ENCODE measurements at places on chromosomes 7 and 10.

DNA sequence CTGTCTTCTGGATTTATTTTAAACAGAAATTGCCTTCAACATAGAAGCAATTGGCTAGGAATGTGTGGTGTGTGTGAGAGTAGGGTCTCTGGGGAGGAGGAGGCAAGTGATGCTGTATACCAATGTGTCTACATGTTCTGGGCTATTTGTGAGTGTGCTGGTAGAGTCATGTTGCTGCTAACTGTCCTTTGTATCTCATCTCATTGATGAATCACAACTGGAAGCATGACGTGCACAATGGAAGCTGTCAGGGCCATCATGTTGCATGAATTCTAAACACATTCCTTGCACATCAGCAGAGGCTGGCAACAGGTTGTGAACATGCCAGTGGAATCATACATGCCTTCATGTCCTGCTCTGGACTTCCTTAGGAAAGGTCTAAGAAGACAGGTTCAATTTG lies 199.7 kb downstream of the BMPER start:
- DNase-seq = no peak

GRCh38 chr7:99557196-99557607 lies 1.2 kb upstream of the ZNF655 start:
- no peak for DNase-seq

GRCh38 chr10:95176101-95176500 lies 17.9 kb upstream of the ACSM6 start:
- DNase-seq = no peak

DNA sequence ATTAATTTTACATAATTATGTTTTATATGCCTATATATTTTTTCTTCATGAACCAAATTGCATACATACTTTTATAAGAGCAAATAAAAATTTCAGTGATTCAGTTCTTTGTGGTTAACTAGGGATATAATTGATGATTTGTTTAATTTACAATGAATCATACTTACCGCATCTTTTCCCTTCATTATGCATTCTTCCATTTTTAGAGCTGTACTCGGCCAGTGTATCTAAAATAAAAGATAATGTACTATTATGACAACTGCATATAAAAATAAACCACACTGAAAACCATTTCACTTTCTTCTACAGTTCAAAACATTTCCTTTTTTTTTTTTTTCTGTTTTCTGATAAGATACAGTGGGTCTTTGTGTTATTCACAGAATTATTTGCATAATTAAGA lies 179.9 kb downstream of the SEMA3E start:
- DNase-seq = no peak

DNA sequence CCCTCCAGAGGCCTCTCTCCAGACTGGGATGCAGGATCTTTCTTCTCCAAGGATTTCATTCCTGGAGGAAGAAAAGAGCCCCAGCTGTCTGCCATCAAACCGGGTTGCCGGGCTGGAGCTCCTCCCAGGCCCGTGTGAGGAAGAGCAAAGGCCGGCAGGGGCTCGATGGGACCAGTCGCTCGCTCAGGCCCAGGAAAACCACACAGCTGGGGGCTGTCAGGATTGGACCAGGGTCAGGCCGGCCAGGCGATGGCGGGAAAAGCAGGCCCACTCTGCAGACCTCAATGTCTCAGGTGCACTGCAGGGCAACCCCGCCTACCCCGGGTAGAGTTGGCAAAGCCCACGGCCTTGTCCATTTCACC lies 98.1 kb upstream of the DNAAF5 start:
- DNase-seq = no peak

- no peak for DNase-seq
Measured at GRCh38 chr10:28054228-28054860, 55.5 kb upstream of the ODAD2 start.

GRCh38 chr10:133614830-133615580 lies 11.6 kb downstream of the FRG2B start:
- no peak for DNase-seq

DNA sequence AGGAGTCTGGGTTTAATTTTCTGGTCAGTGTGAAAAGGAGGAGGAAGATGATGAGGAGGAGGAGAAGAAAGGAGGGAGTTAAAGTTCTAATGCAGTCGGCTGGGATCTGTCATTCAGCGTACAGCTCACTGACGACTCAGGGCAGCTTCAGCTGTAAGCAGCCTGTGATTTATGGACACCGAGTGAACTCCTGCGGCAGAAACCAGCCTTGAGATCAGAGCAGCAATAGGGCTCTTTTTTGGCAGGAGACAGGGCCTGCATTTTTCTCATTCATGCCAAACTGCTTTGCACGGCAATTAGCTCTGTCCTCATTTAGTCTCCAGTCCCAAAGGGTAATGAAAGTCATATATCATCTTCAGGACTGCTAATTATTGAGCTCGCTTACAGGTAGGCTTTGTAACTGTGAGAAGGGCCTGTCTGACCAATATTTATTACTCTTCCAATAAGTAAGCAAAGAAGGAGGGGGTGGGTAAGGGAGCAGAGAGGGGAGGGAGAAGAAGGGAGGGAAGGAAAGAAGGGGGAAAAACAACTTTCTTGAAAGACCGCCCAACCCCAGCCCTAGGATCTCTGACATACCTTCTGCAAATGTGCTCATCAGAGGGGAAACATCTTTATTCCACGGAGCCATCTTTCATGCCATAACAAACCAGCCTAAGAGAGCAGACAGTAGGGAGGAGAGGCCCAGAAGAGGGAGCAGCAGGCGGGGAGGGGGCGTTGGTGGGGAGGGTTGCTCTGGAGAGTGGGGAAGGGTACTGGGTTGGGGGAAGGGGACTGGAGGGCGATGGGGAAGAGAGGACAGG lies 48.1 kb upstream of the COMTD1 start:
- DNase-seq = no peak

DNA sequence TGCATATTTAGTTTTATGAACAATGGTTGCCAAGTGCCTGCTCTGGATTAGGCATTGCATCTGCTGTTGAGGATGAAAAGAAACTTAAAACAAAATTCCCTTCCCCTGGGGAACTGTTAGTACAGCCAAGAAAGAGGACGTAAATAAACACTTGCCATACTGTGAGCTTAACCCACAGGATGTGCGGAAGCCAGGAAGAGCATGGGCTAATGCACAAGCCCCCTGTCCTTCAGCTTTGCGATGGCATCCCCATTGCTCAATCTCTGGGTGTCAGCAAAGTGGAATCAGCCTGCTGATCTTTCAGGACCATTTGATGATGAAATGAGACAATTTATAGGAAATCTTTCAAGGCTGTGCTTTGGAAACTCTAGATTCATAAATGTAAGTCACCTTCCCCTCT lies 399.9 kb upstream of the IGFBP3 start:
- no peak for DNase-seq

DNA sequence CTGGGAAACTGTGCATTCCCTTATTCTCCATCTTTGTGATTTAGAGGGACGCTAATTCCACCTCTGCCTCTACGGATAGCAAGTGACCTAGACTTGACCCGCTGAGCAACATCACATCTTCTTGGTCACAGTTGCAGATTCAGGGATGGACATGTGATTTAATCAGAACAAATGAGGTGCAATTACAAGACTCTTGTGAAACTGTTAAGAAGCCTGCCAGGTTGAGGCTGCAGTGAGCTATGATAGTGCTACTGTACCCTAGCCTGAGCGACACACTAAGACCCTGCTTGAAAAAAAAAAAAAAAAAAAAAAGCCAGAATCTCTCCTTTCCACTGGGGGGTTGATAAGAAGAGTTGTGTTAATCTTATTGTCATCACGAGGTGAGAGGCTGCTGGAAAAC lies 14.4 kb downstream of the MPLKIP start:
- no peak for DNase-seq

DNA sequence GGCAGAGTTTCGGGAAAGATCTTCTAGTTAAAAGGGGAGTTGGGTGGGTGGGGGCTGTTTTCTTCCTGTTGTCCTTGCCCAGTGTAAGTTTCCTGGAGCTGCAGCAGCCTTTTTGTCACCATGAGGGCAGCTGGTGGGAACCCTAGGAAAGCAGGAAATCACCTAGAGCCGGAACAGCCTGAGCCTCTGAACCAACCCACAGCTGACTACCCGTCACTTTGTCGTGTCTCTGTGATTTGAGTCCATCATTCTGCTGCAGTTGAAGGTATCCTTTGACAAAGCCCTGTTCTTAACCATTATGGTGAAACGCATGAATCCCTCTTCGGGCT lies 1.2 kb upstream of the C10orf143 start:
- no peak for DNase-seq

GRCh38 chr10:115093776-115094408 lies 727 bp downstream of the ATRNL1 start:
- no peak for DNase-seq

DNA sequence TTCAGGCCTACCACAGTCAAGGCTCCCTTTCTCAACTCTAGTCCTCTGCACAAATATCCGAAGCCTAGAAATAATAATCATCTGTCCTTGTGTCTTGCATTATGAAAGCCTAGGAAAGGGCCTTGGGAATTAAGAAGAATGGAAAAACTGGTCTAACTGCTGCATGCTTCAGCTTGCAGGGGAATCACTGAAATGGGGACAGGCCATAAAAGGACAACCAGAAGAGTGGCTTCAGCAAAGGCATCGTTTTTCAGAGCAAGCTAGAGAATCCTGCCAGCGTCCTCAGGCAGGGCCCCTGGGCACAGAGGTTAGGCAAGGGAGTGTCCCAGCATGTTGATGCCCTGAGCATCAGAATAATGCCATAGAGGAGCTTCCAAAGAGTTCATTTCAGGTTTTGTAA lies 13.2 kb downstream of the ERVW-1 start:
- DNase-seq = no peak

DNA sequence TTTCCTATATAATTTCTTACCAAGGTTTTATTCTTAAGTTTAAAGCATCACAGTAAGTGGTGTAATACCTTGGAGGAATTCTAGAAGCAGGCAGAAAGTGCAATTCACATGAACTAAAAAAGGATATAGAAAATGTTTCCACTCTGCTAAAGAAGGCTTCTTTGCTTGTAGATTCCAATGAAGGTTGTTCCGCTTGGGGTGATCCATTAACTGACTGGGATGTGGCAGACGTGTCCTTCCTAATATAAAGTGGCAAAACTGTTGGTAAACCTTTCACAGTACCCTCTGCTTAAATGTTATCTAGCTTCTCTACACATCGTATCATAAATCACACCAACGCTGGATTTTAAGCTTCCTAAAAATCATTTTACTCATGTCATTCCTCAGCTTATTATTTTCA lies 2.3 kb downstream of the ZC3HC1 start:
- no peak for DNase-seq

DNA sequence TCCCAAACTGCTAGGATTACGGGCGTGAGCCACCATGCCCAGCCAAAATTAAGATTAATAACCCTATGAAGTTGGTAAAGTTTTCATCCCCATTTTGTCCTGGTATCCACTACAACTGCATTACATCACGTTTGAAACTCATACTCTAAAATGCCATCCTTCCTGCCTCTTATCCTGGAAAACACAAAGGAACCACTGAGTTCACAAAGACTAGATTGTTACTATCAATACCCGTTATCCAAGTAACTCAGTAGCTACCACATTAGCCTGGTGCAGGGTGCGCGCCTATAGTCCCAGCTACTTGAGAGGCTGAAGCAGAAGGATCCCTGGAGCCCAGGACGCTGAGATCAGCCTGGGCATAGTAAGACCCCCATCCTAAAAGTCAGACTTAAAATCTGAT lies 63.5 kb upstream of the ANAPC16 start:
- DNase-seq = no peak

Measured in stimulated activated CD4-positive, alpha-beta T cell treated with anti-CD3 and anti-CD28 coated beads, Interleukin-15, amount 100 ng/mL, for 48 hours (primary cell).